ENCODE measurements at places on chromosomes 4 and X.

DNA sequence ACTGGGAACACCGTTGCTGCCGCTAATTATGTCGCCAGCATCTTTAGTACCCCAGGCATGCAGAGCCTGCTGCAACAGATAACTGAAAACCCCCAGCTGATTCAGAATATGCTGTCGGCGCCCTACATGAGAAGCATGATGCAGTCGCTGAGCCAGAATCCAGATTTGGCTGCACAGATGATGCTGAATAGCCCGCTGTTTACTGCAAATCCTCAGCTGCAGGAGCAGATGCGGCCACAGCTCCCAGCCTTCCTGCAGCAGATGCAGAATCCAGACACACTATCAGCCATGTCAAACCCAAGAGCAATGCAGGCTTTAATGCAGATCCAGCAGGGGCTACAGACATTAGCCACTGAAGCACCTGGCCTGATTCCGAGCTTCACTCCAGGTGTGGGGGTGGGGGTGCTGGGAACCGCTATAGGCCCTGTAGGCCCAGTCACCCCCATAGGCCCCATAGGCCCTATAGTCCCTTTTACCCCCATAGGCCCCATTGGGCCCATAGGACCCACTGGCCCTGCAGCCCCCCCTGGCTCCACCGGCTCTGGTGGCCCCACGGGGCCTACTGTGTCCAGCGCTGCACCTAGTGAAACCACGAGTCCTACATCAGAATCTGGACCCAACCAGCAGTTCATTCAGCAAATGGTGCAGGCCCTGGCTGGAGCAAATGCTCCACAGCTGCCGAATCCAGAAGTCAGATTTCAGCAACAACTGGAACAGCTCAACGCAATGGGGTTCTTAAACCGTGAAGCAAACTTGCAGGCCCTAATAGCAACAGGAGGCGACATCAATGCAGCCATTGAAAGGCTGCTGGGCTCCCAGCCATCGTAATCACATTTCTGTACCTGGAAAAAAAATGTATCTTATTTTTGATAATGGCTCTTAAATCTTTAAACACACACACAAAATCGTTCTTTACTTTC lies 1.8 kb downstream of the UBQLN2 start:
- no peak for DNase-seq

DNA sequence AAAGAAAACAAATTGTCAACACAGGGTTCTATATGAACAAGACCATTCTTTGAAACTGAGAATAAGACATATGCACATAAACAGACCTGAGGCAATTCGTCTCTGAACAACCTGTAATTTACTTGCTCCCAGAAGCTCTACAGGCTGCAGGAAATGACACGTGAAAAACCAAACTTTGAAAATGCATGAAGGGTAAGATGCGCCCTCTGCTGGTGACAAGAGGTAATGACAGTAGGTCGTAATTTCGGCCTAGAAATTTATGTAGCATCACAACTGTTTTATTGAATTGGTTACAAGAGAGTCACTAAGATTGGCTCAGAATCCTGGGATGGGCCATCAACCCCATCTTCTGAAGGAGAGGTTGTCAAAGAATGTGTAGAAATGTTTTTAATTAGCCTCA lies 276.5 kb downstream of the PPP4R3C start:
- no peak for DNase-seq

DNA sequence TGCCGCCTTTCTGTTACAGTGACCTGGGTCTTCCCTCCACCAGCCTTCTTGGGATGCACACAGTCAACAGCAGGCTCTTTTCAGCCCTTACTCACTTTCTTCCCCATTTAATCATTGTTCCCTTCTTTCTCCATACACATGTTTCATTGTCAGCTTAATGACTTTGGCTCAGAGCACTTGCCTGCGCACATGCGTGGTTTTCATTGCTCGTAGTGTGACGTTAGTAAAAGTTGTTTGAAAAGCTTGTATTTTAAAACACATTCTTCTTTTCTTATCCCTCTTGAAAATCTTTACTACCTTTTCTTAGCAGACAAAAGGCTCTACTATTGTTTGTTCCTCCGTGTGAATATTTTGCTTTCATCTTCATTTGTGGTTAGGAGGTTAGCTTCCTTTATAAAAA lies 19.7 kb upstream of the SCOC start:
- no peak for DNase-seq

GRCh38 chr4:124092101-124092500 lies 620.4 kb downstream of the ANKRD50 start:
- no peak for DNase-seq

DNA sequence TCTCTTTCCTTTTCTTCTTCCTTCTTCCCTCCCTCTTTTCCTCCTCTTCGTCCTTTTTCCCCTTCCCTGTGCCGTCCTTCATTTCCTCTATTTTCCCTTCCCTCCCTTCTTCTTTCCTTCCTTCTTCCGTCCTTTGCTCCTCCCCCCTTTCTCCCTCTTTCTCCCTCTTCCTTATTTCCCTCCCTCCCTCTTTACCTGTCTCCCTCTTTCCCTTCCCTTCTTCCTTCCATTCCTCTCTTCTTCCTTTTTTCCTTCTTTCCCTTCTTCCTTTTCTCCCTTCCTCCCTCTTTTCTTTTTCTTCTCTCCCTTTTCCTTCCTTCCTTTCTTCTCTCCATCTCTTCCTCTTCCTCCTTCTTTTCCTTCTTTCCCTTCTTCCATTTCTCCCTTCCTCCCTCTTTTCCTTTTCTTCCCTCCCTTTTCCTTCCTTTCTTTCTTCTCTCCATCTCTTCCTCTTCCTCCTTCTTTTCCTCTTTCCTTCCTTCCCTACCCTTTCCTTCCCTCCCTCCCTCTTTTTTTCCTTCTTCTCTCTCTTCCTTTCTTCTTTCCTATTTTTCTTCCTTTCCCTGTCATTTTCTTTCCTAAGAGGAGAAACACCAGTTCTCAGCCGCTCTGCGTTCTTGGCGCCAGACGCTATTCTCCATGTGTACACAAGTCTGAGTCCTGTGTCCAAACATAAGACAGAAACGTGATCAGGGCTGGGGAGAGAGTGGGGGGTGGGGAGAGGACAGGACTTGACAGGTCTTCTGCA lies 597.1 kb downstream of the MID1IP1 start:
- DNase-seq = no peak

- DNase-seq = no peak
Observed at GRCh38 chrX:41553688-41554087, 106.5 kb downstream of the NYX start.

All from activated CD8-positive, alpha-beta memory T cell treated with anti-CD3 and anti-CD28 coated beads for 1 hour (primary cell).